ENCODE measurements at places on chromosomes 7 and 10.

GRCh38 chr7:129343099-129343700, 91.0 kb upstream of the STRIP2 start:
- DNase-seq = no peak

- DNase-seq = no peak
These were observed 10.4 kb downstream of the RNF133 start for GRCh38 chr7:122688400-122688998.

DNA sequence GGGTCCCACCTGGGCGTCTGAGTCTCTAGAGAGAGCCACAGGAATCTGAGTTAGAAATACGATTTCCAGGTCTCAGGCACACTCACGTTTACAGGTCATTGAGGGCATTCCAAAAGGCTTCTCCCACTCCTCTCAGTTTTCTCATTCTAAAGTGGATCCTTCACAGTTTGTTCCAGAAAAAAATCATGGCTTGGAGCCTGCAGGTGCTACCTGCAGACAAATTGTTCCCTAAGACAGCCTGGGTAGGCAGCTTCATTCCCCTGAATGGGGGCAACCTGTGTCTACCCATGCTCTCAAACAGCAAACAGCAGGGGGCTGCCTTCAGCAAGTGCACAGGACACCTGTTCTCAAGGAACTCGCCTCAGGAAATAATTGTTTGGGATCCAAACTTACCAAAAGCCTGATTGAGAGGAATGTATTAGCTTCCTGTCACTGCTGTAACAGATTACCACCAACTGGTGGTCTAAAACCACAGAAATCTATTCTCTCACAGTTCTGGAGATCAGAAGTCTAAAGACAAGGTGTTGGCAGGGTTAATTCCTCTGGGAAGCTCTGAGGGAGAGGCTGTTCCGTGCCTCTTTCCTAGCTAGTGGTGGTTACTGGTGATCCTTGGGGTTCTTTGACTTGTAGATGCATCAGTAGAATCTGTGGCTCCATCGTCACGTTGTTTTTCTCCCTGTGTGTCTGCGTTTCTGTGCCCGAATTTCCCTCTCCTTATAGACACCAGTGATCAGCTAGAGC, 117.2 kb downstream of the RAB11FIP2 start:
- no peak for DNase-seq

GRCh38 chr7:38938589-38938988, 29.6 kb upstream of the VPS41 start:
- no peak for DNase-seq

DNA sequence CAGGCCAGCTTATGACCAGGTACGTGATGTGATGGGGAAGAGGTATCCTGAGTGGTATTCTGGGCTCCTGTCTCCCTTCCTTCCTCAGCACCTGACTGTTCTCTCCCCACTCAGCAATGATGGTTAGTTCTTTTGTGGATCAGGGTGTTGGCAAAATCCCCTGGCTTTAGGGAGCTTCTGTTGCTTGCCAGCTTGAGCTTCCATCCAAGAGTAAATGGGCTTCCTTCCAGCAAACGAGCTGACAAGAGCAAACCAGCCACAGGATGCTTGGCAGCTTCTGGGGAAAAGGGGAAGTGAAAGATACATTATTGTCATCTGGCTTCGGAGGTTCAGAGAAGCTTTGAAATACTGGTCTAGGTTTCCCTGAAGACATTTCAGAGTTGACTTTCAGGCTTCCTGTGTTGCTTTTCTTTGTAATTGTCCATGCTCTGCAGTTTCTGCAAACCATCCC, 5.2 kb downstream of the DUSP5 start:
- no peak for DNase-seq

DNA sequence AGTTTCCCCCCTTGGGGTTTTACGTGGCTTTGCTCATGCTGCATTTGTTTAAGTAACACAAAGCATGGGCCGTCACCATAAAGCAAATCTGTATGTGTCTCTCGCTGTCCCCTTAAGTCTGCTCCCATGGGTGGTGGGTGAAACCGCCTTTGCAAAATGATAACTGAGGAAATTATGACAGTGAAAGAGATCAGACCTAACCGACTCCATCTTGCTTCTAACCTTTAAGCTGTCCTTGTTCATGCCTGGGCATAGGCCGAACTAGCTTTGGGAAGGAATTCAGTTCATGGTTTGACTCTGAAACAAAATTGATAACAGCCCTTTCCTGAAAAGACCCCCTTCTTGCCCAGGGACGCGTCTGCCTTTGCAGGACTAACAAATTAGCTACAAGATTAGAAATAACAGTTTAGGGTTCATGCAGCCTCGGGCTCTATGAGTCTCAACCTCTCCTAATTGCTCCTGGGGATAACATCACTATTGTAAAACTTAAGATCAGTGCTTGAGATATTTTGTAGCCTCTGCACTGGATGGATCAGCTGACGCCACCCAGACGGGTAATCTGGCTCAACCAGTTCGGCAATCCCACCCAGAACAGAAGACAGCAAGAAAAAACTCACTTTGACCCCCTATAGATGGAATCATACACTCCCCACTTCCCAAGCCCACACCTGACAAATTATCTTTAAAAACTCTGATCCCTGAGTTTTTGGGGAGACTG, 623.7 kb downstream of the TYW1 start:
- no peak for DNase-seq

- no peak for DNase-seq
These were observed 26.5 kb upstream of the TRIL start for GRCh38 chr7:28984631-28985030.

- no peak for DNase-seq
These were observed 40.3 kb upstream of the RELN start for GRCh38 chr7:104029765-104030164.

GRCh38 chr10:16011548-16011947, 151.2 kb upstream of the MINDY3 start:
- no peak for DNase-seq

- DNase-seq = no peak
These were observed 56.0 kb upstream of the COMTD1 start for GRCh38 chr10:75291805-75292204.

DNA sequence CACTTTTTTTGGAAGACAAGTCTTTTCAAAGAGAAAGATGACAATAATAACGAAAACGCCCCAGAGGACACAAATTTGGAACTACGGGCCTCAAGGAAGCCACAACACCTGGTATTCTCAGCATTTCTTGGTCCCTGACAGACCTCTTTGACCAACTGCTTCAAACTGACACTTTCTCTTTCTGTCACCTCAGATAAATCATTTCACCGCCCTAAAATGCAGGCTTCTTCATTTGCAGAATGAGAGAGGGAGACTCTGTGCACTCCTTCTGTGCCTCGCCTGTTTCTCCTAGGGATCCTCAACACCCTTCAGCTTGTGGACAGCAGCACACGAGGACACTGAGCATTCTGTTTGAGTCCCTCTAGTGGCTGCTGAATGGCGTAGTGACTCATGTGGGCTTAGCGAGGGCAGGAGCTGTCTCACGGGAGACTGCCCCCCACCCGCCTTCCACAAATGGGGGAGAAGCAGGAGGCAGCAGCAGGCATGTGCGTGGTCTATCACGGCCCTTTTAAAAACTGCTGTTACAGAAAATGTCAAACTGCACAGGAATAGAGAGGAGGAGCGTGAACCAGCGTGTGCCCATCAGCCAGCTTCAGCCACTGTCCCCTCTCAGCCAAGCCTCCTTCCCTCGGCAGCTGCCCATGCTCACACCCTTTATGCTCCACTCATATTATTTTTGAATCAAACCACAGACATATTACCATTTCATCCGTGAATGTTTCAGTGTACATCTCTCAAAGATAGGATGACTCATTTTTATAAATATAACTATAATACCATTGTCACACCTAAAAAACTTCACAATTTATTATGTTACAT, 41.4 kb downstream of the GSDME start:
- no peak for DNase-seq

All from left forelimb (tissue), 1 donor.